ENCODE measurements at places on chromosomes 5 and 9. TPM values are rescaled to one million over a fixed set of nuclear protein-coding genes. Genes with fewer than 3 reads are reported as not detected.
A peak's percentile ranks its signal among the peaks of the same experiment; 100 is the strongest.

FOCAD gene
- 15.8 TPM for polyA plus RNA-seq

DNA sequence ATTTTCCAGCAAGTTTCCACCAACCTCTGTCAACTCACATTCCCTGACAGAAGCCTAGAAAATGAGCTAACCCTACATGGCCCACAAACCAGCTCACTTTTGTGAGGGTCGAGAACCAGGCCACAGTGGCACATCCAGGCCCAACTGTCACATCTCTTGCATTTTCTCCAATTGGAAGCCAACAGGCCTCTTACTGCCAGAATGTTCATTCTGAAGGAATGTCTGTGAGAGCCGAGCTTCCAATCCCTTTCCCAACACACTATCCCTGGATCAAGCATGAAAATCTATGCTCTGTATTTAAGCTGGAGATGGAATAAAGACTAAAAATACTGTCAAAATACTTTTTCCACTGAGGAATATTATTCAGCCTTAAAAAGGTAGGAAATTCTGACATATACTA is 20.0 kb downstream of the MARCHF3 start:
- H3K27me3 ChIP-seq: no peaks in the 10 kb centered on the region
- H3K4me1 ChIP-seq: peaks cover 33% of the 10 kb centered on the region
- no peaks in the 10 kb centered on the region for H3K36me3 ChIP-seq

DNA sequence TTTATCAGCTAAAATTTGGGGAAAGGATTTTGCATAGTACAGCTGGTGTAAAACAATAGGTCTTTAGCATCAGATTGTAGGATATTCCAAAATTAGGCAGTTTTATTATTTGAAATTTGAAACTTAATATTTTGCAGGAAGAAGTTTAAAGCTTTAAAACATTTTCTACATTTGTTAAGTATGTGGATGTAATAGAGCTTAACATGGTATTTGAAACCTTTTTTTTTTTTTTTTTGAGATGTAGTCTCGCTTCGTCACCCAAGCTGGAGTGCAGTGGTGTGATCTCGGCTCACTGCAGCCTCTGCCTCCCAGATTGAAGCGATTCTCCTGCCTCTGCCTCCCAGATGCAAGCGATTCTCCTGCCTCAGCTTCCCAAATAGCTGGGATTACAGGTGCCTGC is 2.9 kb downstream of the DENND4C start:
- H3K27ac ChIP-seq: peak overlapping the region; percentile 23
- peaks cover 9% of the 10 kb centered on the region for H3K36me3 ChIP-seq
- DNase-seq: no peak
- peaks cover 8% of the 10 kb centered on the region for H3K4me1 ChIP-seq

DNA sequence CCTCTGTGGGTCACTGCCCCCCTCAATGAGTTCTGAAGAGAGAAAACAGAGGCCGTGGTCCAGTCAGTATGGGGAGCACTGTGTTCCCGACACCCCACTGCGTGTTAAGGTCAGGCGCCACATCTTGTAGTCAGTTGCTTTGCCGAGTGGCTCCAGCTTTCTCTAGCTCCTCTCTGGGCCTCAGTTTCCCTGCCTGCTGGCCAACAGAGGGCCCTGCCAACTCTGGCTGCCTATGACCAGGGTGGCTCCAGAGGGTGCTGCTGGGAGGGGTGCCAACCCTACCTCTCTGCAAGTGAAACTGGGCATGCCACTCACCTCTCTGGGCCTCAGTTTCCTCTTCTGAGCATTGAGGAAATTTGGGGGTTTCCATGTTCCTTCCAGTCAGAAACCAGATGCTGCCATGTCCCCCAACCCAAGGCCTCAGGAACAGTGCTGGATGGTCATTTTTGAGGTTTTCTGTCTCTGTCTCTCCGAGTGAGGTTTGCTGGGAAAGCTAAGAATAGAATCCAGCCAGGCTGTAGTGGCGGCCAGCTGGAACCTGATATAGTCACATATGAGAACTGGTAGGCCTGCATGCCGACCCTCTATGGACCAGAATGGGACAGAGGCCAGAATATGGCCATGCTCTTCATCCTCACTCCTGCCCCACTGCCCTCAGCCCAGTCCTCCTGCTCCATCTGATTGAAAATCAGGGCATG is 132.1 kb downstream of the PHF2 start:
- no peak overlapping the region for H3K27ac ChIP-seq
- H3K4me3 ChIP-seq: no peak overlapping the region

DNA sequence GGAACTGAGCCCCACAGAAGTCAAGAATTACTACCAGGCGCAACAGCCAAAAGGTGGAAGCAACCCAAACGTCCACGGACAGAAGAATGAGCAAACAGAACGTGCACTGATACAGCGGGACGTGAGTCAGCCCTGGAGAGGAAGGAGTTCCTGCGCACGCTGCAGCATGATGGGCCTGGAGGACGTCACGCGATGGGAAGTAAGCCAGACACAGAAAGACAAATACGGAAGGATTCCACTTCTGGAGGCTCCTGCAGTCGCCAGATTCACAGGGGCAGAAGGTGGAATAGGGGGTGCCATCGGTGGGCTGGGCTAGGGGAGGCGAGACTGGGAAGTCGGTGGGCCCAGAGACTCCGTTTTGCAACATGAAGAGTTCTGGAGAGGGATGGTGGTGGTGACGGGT is 80.3 kb upstream of the PHYKPL start:
- H3K27me3 ChIP-seq: no peaks in the 10 kb centered on the region
- no peak overlapping the region for H3K4me3 ChIP-seq
- DNase-seq: no peak
- H3K4me1 ChIP-seq: peaks cover 42% of the 10 kb centered on the region

Data from SK-N-SH (cell line).